GM23338 (cell line): ENCODE measurements at places on chromosomes 4 and X. TPM values are rescaled to one million over a fixed set of nuclear protein-coding genes. Genes with fewer than 3 reads are reported as not detected.
A peak's percentile ranks its signal among the peaks of the same experiment; 100 is the strongest.

RNF150 gene
- 5.2 and 6.1 TPM in 2 replicates for total RNA-seq

TLR1 gene
- 0.07 TPM in 1 of 2 replicates, not detected in the other for total RNA-seq

GUCY1A1 gene
- total RNA-seq: not detected in 2 replicates

PORCN gene
- total RNA-seq: 14.1 and 28.5 TPM in 2 replicates

GRCh38 chrX:26918631-26919030 is 544.5 kb downstream of the PPP4R3C start:
- DNase-seq: peak; percentile 62

GRCh38 chr4:118112117-118113046 is 78.1 kb downstream of the NDST3 start:
- DNase-seq: no peak

- no peak for DNase-seq
These were observed 4.4 kb upstream of the CHM start for GRCh38 chrX:86051741-86052140.

DNA sequence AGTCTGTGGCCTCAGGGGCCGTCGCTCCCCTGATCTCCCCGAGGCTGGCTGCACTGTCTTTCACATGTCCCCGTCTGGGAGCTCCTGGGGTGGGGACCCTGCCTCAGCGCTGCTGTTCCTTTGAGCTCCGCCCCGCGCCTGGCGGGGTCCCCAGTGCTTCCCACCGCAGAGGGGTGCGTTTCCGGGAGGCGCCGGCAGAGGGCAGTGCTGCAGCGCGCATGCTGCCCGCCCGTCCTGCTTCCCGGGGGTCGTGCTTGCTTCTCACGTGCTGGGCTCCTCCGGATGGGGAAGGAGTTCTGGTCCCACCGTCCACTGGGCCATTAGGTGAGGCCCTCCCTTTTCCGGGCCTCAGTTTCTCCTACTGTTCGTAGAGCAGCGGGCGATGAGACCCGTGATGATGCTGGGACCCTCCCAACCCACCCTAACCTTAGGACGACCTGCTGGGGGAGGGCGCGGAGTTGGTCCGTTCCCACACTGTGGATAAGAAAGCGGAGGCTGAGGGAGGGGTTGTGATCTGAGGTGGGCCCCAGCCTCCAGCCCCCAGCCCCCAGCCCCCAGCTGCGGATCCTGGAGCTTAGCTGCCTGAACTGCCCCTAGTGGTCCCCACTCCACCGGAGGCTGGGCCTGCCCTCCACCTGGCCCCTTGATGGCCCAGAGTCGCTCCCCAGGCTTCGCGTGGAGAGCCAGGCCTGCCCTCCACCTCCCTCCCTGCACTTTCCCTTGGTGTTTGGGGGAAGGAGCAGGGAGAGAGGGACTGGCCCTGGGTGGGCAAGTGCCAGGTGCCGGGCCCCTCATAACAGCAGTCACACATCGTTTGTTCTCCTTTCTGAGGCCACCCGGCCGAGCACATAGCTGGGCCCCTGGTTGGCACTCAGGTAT is 15.3 kb downstream of the CPZ start:
- DNase-seq: peak; percentile 88
